A172 (cell line): ENCODE measurements at places on chromosomes 5 and 9.

DNA sequence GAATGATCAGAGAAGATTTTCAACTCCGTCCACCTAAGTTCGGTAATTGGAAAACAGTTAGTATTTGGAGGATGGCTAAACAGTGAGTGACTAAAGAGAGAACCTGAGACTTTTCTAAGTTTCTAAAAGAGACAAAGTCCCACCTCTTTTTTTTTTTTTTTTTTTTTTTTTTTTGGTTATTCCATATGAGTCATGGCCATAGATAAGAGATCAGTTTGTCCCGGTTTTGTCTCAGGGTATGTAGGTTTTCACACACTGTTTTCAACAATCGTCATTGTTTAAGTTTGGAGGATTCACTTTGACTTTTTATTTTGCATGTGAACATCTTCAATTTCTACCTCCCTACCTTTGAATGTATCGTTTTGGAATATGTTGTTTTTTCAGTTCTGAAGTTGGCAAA is 85.9 kb downstream of the NTRK2 start:
- DNase-seq: no peak

GRCh38 chr5:139167533-139167932 is 30.6 kb downstream of the SIL1 start:
- no peak for DNase-seq

GRCh38 chr5:177478711-177479646 is 5.5 kb upstream of the DBN1 start:
- no peak for DNase-seq

GRCh38 chr5:149213264-149213880 is 58.3 kb upstream of the AFAP1L1 start:
- DNase-seq: no peak

GRCh38 chr5:174149989-174150388 is 104.5 kb downstream of the NSG2 start:
- DNase-seq: no peak

- DNase-seq: no peak
Measured at GRCh38 chr5:44321144-44321725, 68.0 kb downstream of the FGF10 start.

- DNase-seq: peak; percentile 64
Measured at GRCh38 chr5:180343831-180344695, 9.1 kb downstream of the GFPT2 start.

DNA sequence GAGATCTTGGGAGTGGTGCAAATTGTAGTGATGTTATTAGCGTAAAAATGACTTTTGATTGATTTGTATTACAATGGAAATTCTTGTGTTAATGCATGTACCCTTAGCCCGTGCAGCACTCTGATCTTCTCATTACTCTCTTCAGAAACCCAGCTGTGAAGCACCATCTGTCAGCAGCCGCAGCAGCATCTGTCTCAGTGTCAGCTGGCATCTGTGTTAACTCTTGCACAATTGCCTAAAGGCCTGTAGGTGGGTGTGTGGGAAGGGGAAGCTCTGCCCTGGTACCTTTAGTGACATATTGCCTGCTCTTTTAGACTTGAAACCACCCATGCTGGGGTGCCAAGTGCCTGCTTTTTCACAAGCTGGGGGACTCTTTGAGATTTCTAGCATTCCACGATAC is 101.3 kb downstream of the FBXL7 start:
- DNase-seq: no peak

DNA sequence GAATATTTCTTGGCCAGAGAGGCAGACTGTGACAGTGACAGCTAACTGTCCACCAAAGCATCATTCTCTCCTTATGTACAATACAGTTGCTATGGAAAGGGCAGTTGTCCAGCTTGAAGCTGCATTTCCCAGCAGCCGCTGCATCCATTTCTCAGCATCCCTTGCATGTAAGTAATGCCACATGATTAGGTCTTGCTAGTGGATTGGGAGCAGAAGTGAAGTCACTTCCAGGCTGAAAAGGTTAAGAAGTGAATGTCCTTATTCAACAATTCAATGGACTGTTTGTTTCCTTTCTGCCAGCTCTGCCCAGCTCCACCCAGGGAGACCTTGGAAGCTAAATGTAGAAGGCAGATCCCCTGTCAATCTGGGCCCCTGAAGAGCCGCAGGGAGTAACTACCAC is 26.1 kb upstream of the RETREG1 start:
- no peak for DNase-seq

DNA sequence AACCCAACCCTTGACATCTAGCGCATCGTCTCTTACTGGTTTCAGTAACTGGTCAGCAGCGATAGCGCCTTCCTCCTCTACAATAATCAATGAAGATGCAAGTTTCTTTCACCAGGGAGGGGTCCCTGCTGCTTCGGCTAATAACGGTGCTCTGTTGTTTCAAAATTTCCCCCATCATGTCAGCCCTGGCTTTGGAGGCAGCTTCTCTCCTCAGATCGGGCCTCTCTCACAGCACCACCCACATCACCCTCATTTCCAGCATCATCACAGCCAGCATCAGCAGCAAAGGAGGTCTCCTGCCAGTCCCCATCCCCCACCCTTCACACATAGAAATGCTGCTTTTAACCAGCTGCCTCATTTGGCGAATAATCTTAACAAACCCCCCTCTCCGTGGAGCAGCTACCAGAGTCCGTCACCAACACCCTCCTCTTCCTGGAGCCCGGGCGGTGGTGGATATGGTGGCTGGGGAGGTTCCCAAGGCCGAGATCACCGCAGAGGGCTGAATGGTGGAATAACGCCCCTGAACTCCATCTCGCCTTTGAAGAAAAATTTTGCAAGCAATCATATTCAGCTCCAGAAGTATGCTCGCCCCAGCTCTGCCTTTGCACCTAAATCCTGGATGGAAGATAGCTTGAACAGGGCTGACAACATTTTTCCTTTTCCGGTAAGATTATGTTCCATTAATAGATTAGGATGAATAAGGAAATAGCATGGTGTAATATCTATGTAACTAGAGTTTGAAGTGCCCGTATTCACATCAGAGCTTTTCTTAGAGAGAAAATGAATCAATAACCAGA is 2.2 kb downstream of the CPEB4 start:
- DNase-seq: peak; percentile 42

DNA sequence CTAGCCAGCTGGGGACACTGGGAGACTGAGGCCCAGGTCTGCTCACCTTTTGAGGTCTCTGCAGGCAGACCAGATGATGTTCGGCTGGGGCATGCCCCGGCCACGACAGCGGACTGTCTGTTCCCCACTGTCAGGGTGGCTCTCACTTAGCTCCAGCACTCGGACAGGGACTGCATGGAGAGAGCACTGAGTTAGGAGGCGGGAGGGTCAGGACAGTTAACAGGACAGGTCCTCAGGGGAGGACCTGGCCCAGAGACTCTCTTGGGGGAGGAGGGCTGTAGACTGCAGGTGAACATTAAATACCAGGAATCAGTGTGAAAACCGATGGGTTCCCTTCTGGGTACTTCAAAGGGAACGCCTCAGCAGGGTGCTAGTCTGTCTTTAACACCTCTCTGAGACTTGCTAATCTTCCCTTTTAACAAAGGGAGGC is 25.1 kb downstream of the PDGFRB start:
- DNase-seq: no peak

GRCh38 chr9:18851069-18851795 is 181.8 kb downstream of the SAXO1 start:
- no peak for DNase-seq

GRCh38 chr9:89579741-89580385 is 24.9 kb upstream of the GADD45G start:
- DNase-seq: no peak

DNA sequence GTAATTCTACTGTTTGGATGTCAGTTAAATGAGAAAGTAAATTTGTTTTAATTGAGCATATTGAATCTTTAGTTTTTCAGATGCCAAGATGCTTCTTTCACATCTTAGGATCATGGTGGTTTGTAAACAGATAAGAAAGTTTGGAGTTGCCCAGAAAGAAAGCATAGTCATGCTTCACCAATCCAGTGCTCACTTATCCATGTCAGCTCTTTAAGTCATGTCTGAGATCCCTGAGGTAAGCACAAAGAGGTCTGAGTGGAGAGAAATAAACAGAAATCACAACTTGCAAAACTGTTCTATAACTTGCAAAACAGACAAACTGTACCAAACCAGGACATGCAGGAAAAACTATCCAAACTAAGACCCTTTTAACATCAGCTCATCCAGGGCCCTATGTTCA is 87.7 kb downstream of the OSTF1 start:
- no peak for DNase-seq

DNA sequence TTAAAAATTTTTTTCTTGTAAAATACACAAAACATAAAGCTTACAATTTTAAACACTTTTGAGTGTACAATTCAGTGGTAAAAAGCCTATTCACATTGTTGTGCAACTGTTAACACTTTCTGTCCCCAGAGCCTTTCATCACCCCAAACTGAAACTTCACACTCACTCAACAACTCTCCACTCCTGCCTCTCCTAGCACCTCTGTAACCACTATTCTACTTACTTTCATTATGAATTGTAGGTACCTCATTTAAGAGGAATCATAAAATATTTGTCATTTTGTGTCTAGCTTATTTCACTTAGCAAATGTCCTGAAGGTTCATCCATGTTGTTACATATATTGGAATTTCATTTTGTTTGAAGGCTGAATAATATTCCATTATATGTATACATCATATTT is 4.3 kb upstream of the ZNF510 start:
- DNase-seq: no peak

DNA sequence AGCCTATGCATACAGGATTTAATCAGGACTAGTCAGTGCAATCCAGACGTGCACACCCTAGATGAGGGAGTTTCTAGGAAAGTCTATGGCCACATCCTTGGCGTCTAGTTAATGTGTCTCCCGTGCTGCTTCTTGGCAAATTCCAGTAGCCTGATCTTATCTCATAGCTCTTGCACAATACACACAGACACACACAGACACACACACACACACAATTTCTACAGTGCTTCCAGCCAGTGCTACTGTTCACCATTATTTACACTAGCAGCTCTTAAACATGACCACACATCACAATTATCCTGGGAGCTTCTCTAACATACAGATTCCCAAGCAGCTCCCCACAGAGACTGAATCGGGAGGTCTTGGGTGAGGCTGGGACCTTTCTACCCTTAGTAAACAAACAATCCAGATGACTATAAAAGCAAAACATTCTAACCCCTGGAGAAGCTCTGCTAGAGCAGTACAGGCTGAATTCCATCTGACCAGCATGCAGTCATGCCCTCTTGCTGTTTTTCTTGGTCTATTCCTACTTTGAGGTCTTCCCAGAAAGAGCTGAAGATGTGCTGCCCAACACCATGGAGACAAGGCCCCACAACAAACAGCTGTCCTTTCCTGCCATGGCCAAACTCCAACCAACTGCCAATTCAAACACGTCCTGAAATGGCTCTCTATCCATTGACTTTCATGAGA is 236.6 kb downstream of the DEPDC1B start:
- DNase-seq: no peak

GRCh38 chr5:77560677-77561263 is 68.7 kb upstream of the WDR41 start:
- DNase-seq: peak; percentile 50

GRCh38 chr5:139103762-139104161 is 94.4 kb downstream of the SIL1 start:
- no peak for DNase-seq

GRCh38 chr9:38417003-38417945 is 7.0 kb downstream of the IGFBPL1 start:
- DNase-seq: no peak

DNA sequence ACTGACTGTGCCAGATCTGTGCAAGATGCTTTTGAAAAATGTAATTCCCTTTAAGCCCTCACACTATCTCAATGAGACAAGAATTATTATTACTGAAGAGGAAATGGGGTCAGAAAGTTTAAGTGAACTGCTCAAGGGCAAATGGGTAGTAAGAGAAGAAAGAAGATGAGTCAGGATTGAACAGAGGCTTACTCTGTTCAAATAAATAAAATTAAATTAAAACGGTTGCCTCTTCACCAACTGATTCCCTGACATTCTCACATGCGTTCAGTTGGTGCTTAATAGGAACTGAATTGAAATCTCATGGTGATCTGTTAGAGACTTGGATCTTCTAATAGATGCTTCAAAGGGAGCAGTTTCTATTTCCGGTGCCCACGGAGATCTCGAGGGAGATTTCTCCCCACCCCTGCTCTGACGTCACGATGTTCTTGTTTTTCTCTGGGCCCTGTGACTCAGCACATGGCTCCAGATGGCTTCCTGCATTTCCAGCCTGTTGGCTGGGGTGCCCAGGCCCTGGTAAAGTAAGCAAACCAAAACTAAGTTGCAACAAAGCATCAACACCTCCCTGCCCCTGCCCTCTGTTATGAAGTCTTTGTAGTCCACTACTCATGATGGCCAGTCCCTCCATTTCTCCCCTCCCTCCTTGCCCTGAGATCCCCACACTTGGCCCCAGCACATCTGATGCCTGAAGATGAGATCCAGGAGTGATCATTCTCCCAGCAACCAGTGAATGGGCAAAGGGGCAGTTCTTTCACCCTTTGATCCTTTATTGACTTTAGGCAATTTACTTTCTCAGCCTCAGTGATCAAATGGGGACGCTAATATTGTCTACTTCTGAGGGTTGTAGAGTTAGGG is 106.1 kb upstream of the CPEB4 start:
- peak; percentile 97 for DNase-seq

DNA sequence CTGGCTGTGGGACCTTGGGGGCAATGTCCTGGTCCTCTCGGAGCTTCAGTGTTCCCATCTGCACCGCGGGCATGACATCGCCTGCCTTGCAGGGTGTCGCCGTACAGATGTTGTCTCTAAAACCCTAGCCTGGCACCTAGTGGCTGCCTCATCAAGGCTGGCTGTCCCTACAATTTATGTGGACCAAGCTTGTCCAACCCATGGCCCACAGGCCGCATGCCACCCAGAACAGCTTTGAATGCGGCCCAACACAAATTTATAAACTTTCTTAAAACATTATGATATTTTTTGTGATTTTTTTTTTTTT is 18.3 kb upstream of the ASS1 start:
- no peak for DNase-seq

GRCh38 chr9:90770927-90771326 is 30.7 kb upstream of the SYK start:
- DNase-seq: no peak

- no peak for DNase-seq
Measured at GRCh38 chr5:38639377-38640358, 83.2 kb upstream of the LIFR start.

GRCh38 chr5:113017881-113018635 is 41.5 kb downstream of the DCP2 start:
- no peak for DNase-seq

- no peak for DNase-seq
Measured at GRCh38 chr5:174252121-174252520, 206.6 kb downstream of the NSG2 start.

DNA sequence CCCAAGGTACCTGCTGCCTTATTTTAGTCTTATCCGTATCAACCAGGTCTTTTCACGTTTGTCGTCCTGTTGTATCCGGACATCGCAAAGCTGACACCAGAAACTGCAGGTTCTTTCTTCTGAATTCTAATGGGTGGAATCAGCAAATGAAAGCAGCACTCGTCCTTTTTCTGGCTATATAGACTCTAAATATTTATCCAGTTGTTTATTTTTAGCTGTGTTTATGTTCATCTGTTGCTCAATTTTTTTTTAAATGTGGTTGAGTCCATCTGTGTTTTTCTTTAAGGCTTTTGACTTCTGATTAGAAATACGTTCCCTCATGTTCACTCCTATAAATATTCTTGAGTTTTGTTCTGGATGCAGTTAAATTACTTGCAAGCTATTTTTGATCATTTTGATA is 831.7 kb downstream of the MTRR start:
- DNase-seq: no peak

- DNase-seq: no peak
Measured at GRCh38 chr9:109403766-109404320, 83.0 kb upstream of the EPB41L4B start.
